Stimulated activated CD8-positive, alpha-beta memory T cell treated with anti-CD3 and anti-CD28 coated beads, Interleukin-2, amount 100 ng/mL, for 48 hours (primary cell): ENCODE measurements at places on chromosomes 5 and 9.

DNA sequence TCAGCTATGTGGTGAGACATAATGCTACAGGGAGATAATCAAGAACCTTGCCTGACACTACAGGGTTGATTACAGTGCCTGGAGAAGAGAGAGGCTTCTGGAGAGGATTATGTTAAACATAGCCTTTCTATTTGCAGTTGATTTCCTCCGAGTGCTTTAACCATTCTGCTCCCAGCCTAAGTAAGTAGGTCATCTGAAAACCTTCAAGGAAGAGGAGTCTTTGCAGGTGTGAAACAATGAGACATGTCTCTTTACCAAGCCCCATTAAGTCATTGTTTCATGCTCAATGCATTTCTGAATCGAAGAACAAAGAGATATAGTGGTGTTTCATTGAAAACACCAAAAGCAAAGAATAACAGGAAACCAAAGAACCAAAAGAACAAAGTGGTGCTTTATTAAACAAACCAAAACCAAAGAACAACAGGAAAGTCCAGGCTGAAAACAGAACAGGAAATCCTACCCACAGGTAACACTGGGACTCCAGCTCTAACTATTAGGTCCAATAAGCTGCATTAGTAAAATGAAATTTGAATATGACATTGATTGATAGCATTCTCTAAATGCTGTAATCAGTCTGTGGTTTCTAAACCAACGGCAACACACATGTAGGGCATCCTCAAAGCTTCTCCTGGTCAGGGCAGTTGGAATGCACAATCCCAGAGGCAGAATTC lies 113.3 kb upstream of the SPATA31D4 start:
- DNase-seq = no peak

GRCh38 chr5:128641861-128642260 lies 103.8 kb upstream of the FBN2 start:
- no peak for DNase-seq

GRCh38 chr9:121701736-121702261 lies 50.4 kb downstream of the DAB2IP start:
- DNase-seq = no peak

GRCh38 chr9:2559192-2560152 lies 62.1 kb upstream of the VLDLR start:
- DNase-seq = no peak

DNA sequence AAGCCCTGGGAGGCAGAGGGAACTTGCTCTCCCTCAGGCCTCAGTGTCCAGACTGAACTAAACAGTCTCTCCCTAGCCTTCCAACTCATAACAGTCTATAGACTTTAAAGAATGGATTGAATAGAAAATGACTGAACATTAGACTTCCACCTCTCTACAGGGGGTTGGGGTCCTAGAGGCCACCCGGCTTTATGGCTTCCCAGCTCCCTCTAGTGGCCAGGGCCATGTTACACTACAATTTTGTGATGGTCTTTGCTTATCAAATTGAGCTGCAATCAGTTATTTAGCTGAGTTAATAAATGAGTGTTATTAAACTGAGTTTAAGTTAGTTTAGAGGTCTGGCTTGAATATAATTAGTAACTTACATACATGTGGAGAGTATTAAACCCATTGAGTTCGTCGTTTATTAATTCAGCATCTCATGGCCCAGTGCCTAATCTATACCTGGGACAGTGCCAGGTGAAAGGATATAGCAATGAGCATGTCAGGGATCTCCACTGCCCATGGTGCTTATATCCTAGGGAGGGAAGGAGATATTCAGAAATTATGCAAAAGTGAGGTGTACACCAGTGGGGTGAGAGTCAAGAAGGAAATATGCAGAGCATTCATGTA lies 105.2 kb downstream of the SH3TC2 start:
- DNase-seq = peak; percentile 34
